Dermis microvascular lymphatic vessel endothelial cell (primary cell): ENCODE measurements at places on chromosomes 6 and 20.

- DNase-seq = no peak
These were observed 140.6 kb downstream of the OPN5 start for GRCh38 chr6:47922391-47922790.

GRCh38 chr6:111792914-111793700 is 80.1 kb downstream of the FYN start:
- DNase-seq = no peak

GRCh38 chr6:22073516-22074198 is 223.2 kb downstream of the PRL start:
- DNase-seq = no peak

- DNase-seq = no peak
These were observed 46.4 kb downstream of the SPATA2 start for GRCh38 chr20:49868964-49869363.

- DNase-seq = no peak
These were observed 13.9 kb downstream of the LRFN2 start for GRCh38 chr6:40573221-40573620.

GRCh38 chr20:62536871-62537401 is 61.1 kb upstream of the GATA5 start:
- no peak for DNase-seq

DNA sequence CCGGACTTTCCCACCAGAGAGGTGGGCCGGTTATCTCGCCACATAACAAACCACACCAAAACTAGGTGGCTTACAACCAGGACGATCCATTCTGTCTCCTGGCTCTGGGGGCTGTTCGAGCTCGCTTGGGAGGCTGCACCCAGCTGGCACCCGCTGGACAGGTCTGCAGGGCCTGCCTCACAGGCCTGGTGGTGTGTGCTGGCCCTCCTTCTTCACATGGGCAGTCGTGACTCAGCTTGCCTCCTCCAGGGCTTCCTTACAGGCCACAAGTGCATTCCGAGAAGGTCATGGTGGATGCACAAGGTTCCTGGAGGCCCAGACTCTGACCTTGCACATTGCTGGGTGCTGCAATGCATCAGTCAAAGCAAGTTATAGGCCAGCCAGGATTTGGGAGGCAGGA is 34.2 kb downstream of the FOXF2 start:
- no peak for DNase-seq
